IgD-negative memory B cell (primary cell): ENCODE measurements at places on chromosomes 6 and 20. TPM values are rescaled to one million over a fixed set of nuclear protein-coding genes. Genes with fewer than 3 reads are reported as not detected.

TRERF1 gene
- polyA plus RNA-seq, result 1.6 TPM

MMS22L gene
- 3.9 TPM for polyA plus RNA-seq

UTRN gene
- 76.7 TPM for polyA plus RNA-seq

CCM2L gene
- not detected for polyA plus RNA-seq

WFDC2 gene
- polyA plus RNA-seq, result 2.2 TPM
